ENCODE measurements at places on chromosomes 1 and 21.

DNA sequence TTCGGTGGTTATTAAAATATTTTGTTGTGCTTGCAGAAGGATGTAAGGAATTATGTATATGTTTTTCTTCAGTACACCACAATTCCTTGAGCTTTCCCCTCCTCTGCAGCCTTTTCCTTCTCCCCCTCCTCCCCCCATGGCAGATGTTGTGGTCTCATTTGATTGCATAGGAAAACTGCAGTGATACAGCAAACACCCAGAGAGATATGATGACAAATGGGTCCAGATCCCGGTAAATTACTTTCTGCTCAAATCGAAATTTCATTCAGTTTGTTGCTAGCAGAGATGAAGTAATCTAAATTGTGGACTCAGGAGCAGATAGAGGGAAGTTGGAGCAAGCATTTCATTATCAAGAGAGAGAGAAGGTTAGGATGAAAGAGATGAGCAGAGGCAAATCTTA, 9.9 kb downstream of the LMO4 start:
- DNase-seq: peak; percentile 18

- no peak for DNase-seq
Observed at GRCh38 chr1:175553280-175553679, 190.1 kb downstream of the TNR start.

DNA sequence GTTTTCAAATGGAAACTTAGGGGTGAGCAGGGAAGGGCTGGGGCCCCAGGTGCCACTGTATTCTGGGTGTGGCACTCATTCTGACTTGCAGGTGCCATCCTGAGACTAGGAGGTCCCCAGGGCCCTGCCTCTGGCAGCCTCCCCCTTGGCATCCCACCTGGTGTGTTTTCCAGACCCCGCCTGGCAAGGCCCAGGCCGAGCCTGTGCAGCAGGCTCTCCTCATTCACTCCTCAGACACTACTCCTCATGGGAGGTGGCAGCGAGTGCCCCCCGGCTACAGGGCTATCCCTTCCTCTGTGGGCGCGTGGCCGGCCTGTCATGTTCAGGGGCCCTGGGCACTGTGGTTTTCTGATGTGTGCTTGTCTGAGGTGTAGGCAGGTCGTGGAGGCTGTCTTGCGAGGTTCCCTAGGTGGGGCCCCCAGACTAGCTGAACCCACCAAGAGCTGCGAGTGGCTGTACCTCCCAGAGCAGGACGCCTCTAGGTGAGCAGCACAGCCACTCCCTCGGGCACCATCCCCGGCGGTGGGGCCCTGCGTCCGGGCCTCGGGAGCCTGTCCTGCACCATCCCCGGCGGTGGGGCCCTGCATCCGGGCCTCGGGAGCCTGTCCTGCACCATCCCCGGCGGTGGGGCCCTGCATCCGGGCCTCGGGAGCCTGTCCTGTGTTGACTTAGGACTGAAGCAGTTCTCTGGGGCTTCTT, 13.2 kb downstream of the SLX9 start:
- DNase-seq: no peak

- no peak for DNase-seq
Observed at GRCh38 chr1:95127380-95127779, 10.2 kb downstream of the TLCD4 start.

- no peak for DNase-seq
Observed at GRCh38 chr1:81428998-81429397, 371.7 kb upstream of the ADGRL2 start.

DNA sequence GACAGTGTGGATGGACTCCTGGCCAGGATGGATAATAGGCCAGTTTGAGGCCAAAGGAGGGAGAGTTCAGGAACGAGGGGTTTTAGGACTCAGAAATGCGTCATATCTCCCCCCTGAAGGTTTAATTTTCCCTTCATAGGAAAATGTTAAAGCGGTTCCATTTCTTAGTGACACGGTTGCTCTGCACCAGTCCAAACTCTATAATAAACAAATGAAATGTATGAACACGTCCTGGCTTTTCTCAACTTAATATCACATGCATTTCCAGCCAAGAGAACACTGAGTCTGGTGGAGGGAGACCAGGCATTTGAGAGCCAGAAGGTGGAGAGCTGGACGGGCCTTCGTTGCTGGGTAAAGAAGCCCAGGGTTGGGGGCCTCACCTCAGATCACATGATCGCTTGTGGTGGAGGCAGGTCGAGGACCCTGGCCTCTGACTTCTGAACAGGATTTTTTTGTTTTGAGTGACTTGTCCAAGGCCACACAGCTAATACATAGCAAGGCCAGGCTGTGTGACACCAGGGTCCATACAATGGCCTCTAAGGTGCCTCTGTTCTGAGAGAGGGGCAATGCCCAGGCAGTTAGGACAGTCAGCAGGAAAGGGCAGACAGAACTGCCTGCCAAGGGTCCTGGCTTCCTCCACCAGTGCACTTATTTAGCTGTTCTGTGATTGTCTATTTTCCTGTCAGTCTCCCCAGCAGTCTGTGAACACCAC, 11.4 kb downstream of the SLC1A7 start:
- DNase-seq: no peak

DNA sequence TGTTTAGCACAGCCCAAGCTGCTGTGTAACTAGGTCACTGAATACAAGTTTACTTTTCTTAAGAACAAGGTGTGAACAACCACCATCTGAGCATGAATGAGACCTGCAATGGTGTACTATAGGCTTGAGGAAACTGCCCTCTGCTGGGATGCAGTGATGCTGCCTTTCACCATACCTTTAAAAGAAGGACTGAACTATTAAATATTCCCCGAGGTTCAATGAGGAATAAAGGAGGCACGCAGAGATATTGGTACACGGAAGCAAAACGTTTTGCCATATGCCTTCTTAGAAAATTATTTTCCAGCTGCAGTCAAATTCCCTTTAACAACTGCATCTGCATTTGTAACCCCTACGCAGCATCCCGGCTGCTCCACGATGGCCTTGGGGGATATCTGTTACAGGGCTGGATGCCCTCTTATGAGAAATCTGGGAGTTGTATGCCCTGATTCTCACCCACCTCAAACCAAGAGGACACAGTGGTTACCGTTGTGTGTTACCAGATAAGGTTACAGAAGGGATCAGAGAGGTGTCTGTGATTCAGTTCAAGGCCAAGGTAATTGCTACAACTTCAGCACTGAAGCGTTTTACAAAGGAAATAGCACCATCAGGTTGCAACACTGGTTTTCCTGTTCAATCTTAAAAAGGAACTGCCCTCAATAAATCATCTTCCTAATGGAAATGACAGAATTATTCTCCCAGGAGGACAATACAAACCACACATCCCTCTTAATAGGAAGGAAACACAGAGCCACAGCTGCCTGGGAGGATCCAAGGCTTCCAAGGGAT, 470.5 kb downstream of the LTN1 start:
- DNase-seq: no peak

DNA sequence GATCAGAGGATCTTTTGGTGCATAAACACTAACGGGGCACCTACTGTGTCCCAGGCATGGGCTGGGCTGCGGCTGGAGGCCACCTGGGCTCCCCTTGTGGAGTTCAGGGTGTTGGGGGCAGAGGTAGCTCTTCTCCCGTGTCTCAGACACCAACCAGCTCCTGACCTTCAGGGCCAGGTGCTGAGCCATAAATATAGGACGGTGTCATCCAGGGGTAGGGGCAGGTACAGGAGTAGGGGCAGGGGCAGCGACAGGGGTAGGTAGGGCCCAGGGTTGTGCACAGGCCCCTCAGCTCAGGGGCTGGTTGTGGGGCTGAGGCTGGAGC, 18.0 kb upstream of the LRRC3 start:
- no peak for DNase-seq

DNA sequence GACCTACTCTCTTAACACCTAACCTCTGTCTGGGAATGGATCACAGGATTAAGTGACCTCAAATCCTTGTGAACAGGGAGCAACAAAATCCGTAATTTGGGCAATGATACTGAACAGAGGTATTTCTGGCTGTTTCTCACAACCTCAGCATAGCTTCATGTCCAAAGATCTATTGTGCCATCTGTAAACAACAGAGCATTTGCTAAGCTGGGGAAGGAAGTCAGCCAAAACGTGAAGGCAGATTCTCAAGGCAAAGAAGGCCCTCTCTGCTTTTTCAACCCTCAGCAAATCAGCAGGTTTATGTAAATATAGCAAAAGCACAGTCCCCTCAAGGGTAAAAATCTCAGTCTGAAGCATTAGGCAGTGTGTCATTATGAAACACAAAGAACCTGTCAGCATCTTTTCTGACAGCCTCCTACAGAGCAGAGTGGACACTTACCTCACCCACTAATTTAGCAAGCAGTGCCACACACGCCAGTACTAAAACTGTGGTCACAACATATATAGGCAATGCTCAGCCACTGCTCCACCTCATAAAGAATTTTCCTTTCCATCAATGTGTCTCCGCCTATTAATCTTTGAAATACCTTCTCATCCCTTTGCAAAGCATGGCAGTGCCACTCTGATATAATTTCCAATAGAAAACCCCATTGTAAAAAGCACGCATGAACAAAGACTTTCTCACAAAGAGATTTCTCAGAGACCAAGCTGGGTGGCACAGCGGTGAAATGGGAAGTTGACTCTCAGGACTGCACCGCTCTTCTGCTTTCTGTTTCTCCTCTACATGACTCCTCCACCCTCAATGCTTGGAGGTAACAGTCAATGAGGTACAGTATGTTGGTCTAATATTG, 188.0 kb downstream of the RERE start:
- DNase-seq: no peak

GRCh38 chr1:204572923-204573922, 57.0 kb downstream of the MDM4 start:
- peak; percentile 57 for DNase-seq

GRCh38 chr1:202593845-202594244, 116.4 kb downstream of the SYT2 start:
- DNase-seq: no peak

DNA sequence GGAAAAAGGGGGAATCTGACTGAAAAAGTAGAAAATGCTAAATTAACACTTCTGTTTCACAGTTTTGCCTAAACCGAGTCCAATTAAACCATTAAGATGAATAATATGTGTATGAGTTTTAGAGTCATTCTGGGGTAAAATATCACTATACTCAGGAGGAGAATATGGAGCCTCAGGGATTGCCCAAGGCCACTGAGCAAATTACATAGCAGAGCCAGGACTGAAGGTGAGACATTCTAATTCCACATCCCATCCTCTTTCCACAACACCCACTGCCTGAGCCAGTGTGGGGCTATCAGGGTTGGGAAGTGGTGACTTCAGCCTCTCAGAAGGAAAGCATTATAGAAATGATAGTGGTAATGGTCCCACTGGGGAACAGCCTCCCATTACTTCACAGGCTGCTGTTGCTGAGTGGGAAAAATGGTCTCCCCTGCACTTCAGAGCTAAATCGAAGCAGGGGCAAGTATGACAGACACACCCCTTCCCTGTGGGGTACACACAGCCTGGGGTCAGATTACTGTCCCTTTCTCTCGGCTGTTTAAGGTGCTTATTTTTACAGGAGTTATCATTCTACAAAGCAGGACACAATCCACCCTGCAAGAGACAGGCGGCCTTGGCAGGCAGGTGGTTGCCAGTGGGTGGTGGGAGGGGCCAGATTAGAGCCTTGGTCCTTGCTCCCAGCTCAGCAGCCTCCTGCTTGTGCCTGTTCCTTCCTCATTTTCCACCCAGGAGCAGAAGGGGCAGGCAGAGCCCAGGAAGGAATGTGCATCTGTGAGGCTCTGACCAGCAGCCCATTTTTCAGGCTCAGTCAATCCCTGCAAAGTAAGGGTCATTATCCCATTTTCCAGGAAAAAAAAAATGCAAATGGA, 9.5 kb upstream of the BCAR3 start:
- DNase-seq: no peak

GRCh38 chr1:92964998-92965397, 3.7 kb upstream of the DIPK1A start:
- DNase-seq: no peak

DNA sequence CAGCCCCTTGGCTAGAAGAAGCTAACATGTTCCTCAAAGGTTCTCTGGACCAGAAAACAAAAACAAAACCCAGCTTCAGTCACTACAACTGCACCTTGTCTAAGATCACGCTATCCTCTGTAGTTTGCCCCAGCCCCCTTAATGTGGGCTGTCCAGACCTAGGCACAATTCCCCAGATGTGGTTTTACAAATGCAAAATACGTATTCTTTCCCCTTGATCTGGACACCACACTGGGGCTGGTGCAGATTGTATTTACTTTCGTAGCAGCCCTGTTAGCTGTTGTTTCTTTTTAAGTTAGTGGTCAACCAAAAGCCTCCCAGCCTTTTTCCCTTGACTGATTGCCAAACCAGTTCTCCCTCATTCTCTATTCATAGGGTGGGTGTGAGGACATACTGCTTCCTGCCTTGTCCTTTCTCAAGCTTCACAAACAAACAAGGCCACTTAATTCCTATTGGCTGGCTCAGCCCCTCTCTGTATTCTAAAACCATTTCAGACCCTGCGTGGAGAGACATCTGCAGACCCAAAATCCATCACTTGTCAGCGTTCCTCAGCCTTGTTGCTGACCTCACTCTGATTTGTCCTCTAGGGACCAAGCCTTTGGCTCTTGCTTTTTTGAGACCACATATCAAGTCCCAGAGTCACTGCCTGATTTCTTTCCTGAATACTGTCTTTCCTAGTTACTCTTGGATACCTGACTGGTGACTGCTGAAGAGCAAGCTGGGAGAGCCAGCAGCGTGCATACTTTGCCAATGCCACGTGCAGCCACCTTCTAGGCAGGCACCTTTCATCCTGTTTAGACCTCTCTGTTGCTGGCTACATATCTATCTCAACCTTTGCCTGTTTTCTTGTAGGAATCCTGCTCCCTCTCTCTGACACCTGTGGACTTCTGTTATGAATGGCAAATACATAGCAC, 96.4 kb upstream of the RAB3GAP2 start:
- DNase-seq: no peak

DNA sequence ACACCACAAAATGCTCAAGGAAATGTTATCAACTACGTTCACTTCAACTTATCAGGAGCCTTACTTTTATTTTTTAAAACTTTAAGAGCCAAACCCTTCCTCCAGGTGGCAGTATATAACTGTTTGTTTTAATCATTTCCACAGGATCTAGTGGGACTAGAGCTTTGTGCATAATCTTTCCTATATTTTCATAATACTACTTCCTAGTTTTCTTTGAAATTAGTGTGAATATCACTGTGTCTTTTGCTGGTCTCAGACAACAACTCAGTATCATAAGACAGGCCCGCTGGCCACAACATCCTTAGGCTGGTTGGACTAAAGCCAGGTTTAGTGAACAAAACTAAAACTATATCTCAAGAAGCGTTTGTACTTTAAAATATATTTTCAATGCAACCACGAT, 145.5 kb downstream of the TIAM1 start:
- peak; percentile 15 for DNase-seq

- DNase-seq: no peak
Observed at GRCh38 chr1:221782970-221783369, 41.1 kb upstream of the DUSP10 start.

DNA sequence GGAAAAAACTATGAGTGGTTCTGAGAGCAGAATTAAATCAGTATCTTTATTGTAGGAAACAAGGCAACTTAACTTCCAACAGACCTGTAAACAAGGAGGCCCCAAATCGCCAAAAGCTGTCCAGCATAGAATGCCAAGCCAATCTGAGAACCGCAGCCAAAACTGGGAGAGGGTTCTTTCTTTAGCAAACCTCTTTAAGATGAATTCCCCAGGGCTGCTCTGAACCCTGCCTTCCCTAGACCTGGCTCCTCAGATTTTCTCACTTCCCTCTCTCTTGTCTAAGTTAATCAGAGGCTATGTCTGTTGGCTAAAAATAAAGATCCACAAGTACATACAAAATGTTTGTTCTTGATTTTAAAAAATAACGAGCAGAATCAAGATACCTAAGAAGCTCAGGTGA, 141.4 kb downstream of the SMYD3 start:
- DNase-seq: no peak

Data from NCI-H526 treated with DMSO at 0.1 percent for 48 hours (cell line).